ENCODE measurements at places on chromosomes 7 and 10.

- DNase-seq, result no peak
Measured at GRCh38 chr7:135971366-135971725, 5.8 kb downstream of the MTPN start.

DNA sequence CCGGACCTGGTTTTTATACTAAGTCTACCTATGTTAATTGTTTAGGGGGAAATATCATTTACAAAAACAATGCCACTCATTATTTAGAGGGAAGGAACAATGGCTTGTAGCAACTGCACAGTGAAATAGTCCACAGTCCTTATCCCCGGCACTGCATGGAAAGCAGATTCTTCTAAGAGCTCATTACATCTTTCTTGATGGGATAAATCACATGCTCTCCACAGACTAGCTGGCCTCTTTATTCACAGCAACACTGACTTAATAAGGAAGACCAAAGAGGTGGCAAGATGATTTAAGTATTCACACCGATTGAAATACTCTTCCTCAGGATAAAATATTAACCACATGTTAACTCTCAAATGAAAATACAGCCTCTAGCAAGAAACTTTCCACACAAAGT is 349.4 kb downstream of the PARD3 start:
- DNase-seq, result no peak

DNA sequence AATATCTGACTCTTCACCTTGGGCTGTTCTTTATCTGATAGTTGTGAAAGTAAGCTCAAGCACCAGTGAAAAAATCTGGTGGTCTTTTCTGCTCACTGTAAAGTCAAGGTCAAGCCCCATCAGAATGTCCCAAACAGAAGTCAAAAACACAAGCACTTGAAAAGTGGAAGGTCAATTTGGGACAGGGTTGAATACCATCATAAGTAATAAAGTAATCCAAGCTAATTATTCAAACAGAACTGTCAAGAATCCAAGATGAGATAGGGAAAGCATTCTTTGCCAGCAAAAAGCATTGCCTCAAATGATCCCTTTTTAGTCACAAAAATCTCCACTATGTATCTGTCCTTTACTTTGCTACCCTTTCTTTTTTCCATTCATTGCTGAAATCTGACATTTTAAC is 430.1 kb upstream of the NPVF start:
- DNase-seq, result no peak

- no peak for DNase-seq
Measured at GRCh38 chr7:108596560-108596959, 26.9 kb downstream of the DNAJB9 start.

GRCh38 chr10:60428387-60428737 is 38.7 kb upstream of the ANK3 start:
- no peak for DNase-seq

DNA sequence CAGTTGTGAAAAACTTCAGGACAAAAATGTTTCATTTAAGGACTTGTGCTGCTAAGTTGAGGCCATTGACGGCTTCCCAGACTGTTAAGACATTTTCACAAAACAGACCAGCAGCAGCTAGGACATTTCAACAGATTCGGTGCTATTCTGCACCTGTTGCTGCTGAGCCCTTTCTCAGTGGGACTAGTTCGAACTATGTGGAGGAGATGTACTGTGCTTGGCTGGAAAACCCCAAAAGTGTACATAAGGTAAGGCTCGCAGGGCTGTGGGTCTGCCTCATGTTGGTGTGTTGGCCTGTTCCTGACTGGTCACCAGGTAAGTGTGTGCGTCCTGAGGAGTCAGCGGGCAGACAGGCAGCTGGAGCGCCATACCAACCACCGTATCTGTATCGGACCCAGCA is 17.9 kb downstream of the OGDH start:
- DNase-seq, result no peak

- DNase-seq, result no peak
Measured at GRCh38 chr7:127884066-127884559, 147.1 kb downstream of the LRRC4 start.

GRCh38 chr7:36620166-36620708 is 104.1 kb downstream of the AOAH start:
- no peak for DNase-seq

GRCh38 chr10:60434418-60435046 is 44.9 kb upstream of the ANK3 start:
- peak; percentile 27 for DNase-seq

GRCh38 chr10:132163278-132163765 is 23.4 kb upstream of the DPYSL4 start:
- no peak for DNase-seq
